Vagina (tissue), 2 donors: ENCODE measurements at places on chromosomes 4 and X.

GRCh38 chr4:55186123-55186522 lies 60.7 kb upstream of the KDR start:
- DNase-seq = no peak

GRCh38 chrX:123731258-123731986 lies 1.4 kb downstream of the THOC2 start:
- DNase-seq = no peak

DNA sequence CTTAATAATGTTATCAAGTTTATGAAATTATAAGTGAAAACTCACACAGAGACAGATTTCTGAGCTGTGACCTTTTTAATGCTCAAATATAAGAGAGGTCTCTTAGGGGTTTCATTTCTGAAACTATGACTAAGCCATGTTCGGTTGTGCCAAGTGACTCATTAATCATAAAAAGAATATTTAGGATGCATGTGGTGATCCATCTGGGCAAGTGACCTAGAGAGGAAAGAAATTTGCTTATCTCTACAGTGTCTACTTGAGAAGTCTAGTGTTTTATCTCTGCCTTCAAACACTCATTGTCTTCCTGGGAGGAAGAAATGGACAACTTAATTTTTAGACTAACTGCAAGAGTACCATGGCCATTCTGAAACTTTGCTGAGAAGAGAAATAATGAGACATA lies 545.3 kb upstream of the GRID2 start:
- no peak for DNase-seq

DNA sequence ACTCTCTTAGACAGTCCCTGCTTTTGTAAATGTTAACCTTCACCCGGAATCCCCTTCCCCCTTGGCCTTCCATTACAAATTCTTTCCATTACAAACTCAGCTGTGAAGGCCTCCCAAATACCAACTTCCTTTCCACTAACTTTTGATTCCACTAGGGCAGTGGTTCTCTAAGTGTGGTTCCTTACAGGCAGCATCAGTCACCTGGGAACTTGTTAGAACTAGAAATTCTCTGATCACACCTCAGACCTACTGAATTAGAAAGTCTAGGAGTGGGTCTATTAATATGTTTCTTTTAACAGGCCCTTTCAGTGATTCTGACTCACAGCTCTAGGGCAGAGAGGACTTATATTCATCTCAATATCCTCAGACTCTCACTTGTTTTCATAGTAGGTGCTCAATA lies 19.0 kb upstream of the MRPL1 start:
- no peak for DNase-seq

- DNase-seq = no peak
Measured at GRCh38 chr4:156329779-156330178, 376.1 kb upstream of the CTSO start.
